ENCODE measurements at places on chromosomes 11 and 22.

GRCh38 chr11:89443361-89444322 is 47.5 kb downstream of the NOX4 start:
- DNase-seq = no peak

DNA sequence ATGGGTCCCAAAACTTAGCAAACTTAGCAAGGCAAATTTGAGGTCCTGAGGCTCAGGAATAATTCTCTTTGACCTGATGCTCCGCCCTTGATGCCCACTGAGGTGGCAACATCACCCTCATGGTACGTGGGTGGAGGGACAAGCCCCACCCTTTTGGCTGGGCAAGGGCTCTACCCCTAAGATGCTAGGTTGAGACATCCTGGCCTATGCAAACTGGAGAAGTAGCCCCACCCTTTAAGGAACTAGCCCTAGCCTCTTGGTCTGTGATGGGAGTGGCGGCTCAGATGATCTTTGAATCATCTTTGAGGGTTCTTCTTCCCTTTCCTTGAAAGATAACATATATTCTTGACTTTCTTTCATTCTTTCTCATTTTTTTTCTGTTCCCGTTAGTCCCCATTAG is 32.9 kb downstream of the CABIN1 start:
- DNase-seq = no peak

DNA sequence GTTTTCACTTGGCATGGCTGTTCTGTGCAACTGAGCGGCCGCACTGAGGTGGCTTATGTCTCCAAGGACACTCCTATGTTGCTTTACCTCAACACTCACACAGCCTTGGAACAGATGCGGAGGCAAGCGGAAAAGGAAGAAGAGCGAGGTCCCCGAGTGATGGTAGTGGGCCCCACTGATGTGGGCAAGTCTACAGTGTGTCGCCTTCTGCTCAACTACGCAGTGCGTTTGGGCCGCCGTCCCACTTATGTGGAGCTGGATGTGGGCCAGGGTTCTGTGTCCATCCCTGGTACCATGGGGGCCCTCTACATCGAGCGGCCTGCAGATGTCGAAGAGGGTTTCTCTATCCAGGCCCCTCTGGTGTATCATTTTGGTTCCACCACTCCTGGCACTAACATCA is 2.1 kb downstream of the CLP1 start:
- DNase-seq = no peak

- no peak for DNase-seq
Measured at GRCh38 chr11:78647986-78648875, 73.6 kb upstream of the NARS2 start.

DNA sequence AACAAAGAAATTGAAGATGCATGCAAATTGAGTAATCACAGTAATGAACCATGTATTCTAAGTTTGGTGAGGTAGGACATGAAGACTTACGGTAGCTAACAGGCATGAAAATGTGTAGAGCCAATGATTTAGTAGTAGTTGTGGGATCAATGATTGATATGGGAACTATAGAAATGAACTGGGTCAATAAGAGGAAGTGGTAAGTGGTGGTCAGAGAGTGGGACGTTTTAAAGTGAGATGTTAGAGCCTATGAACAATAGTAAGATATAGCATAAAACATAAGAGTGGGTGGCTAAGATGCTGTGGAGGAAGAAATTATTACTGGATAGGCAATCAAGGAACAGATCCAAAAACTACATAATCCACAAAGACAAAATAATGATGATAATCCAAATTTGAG is 45.0 kb downstream of the DLG2 start:
- DNase-seq = no peak

GRCh38 chr11:9982796-9983579 is 311.0 kb downstream of the SBF2 start:
- no peak for DNase-seq

DNA sequence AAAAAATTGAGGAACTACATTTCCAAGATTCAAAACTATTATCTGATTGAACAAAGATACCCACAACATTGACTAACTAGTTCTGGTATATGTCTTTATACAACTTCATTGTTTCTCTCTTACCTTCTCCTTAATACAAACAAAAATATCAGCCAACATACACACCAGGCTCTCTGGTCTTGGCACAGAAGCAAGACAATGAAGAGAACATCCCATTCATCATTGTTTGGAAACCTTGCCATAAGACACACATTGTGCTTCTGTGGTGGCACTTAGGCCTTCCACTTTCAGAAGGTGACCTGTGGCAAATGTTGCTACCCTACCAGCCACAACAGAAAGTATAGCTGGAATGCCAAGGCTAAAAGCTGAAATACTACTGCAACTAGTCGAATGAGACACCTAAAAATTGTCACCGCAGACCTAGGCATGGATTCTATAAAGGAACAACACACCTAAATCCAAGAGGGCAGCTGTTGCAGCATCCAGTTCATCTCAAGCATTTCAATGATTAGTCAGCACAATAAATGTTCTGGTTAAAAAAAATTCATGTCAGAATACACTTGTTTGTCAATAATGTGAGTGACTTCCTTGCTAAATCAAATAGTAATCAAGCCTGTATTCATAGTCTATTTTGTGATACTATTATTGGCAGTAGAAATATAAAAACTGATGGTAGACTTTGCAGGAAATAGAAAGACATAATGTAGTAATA is 26.3 kb downstream of the MAP6 start:
- DNase-seq = no peak

- DNase-seq = no peak
Measured at GRCh38 chr11:27904358-27905055, 203.4 kb downstream of the KIF18A start.
